HCEC 1CT (cell line): ENCODE measurements at places on chromosomes 16 and 17.

- peak; percentile 11 for DNase-seq
Observed at GRCh38 chr16:31402687-31403086, 9.6 kb downstream of the ITGAD start.

- peak; percentile 82 for DNase-seq
Observed at GRCh38 chr17:39144416-39144840, 7.0 kb downstream of the PLXDC1 start.

- no peak for DNase-seq
Observed at GRCh38 chr17:6684881-6685767, 28.0 kb downstream of the SLC13A5 start.

GRCh38 chr17:32503251-32504165, 16.7 kb downstream of the CDK5R1 start:
- peak; percentile 35 for DNase-seq

DNA sequence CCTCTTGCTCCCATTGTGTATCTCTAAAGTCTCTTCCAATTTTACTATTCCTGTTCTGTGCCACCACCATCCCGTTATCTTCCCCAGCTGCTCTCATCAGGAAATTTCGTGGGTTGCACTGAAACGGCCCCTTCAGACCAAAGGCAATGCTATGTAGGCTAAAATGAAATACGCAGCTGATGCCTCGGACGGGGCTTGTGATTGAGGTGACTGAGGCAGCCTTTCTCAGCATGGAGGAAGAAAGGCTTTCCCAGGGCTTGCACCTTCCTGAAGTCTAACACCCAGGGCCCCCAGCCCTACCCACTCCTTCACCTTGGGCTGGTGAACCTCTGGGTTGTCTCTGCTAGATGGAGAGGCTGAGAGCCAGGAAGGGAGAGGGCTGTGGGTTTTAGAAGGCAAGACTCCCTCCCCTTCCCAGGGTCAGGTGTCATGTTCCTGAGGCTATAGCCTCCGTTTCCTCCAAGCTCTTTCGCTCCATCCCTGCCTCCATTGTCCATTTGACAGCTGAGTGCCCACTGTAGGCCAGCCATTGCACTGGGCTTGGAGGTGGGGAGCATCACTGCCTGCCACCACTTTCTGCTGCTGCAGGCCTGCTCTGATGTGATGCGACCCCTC, 7.8 kb downstream of the CCDC200 start:
- DNase-seq, result no peak

DNA sequence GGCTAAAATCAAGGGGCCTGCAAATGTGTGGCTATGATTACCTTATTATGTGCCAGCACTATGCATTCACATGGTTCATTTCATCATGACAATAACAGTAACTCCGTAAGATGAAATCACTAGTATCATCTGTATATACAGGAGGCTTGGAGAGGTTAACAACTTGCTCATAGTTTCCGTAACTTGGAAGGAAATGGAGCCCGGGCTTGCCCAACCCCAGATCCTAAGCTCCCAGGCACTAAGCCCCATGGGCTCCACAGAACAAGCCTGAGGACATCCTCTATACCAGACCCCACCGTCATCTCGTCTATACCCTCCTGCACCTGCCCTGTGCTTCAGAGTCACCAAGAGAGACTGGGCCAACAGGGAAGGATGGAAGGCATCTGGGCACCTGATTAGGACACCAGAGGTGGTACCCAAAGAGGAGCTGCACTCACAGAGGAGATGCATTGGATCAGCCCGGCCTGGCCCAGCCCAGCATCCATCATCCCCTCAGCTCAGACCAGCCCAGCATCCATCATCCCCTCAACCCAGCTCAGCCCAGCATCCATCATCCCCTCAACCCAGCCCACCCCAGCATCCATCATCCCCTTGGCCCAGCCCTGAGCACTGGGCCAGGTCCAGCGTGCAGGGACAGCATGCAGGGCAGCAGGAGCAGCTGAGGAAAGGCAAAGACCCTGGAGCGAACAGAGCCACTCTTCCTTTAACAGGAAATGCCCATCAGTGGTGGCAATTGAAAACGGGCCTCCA, 28.5 kb downstream of the NSMCE1 start:
- no peak for DNase-seq

- no peak for DNase-seq
Observed at GRCh38 chr16:2954656-2955381, 9.3 kb upstream of the KREMEN2 start.
